ENCODE measurements at places on chromosomes 1 and 21.

- DNase-seq, result peak; percentile 40
These were observed 867 bp downstream of the PTGFRN start for GRCh38 chr1:116910379-116911187.

DNA sequence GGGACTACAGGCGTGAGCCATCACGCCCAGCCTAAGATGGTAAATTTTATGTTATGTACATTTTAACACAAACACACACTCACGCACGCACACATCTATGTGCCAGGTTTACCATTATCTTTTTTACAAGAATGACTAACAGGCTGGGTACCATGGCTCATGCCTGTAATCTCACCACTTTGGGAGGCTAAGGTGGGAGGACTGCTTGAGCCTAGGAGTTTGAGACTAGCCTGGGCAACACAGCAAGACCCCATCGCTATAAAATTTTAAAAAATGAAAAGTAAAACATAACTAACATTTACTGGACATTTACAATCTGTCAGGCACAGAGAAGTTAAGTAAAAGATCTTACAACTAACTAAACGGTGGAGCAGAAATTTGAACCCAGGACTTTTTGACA is 14.7 kb downstream of the GATAD2B start:
- DNase-seq, result no peak

GRCh38 chr1:231934797-231935196 is 308.2 kb downstream of the DISC1 start:
- no peak for DNase-seq

DNA sequence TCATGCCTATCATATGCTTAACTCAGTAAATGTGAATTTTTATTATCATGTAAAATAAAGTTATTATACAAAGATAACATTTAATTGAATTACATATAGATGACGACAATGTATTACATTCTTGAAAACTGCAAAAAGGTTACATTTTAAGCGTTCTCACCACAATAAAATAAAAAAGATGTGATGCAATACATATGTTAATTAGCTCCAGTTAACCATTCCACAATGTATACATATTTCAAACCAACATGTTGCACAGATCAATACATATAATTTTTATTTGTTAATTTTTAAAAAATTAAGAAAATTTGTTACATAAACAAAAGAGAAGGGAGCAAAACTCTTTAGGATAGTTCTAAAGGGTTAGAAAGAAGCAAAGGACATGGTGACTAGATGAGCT is 183.7 kb downstream of the VAV3 start:
- no peak for DNase-seq

DNA sequence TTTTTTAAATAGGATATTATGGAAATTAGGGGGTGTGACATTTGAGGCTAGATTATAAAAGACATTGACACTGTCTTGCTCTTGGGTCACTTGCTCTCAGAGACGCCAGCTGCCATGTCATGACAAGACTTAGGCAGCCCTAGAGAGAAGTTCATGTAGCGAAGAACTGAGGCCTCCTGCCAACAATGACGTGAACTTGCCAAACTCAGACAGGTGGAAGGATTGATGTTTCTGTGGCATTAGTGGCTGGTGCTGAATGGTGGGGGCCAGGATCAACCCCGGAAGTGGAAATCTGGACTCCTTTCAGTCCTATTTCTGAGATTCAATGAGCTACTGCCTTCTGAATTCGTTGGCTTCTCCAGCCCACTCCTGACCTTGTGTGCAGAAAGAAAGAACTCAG is 14.7 kb downstream of the NCF2 start:
- DNase-seq, result no peak

- DNase-seq, result peak; percentile 29
These were observed 66.2 kb downstream of the SLC45A1 start for GRCh38 chr1:8384088-8384487.

GRCh38 chr1:29200906-29201594 is 19.4 kb upstream of the SRSF4 start:
- peak; percentile 27 for DNase-seq

- DNase-seq, result peak; percentile 70
These were observed 142.5 kb downstream of the SYT2 start for GRCh38 chr1:202567738-202568137.

DNA sequence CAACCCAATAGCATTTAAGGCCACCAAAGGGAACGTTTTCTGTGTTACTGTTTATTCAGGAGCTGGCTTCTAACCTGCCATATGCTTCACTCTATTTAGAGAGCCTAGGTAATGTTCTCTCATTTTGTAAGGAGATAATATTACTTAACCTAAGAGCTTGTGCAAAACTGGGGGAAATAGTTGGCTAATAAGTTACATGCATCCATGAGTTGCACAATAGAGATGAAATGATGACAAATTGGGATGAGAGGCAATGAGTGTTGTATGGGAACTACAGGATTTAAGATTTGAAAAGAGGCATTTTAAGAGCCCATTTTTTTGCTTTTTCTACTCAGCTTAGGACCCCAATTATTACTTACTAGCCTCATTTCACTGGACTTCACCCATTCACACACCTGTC is 151.0 kb downstream of the ST6GALNAC3 start:
- DNase-seq, result no peak

- DNase-seq, result no peak
These were observed 65.5 kb downstream of the UBE2T start for GRCh38 chr1:202276081-202276715.

GRCh38 chr1:160338580-160338979 is 4.5 kb downstream of the COPA start:
- no peak for DNase-seq

- no peak for DNase-seq
These were observed 36.3 kb downstream of the DAP3 start for GRCh38 chr1:155725142-155725541.

- DNase-seq, result no peak
These were observed 18.3 kb downstream of the KCNC4 start for GRCh38 chr1:110228381-110228780.

GRCh38 chr1:54174106-54174505 is 21.3 kb upstream of the CDCP2 start:
- no peak for DNase-seq

DNA sequence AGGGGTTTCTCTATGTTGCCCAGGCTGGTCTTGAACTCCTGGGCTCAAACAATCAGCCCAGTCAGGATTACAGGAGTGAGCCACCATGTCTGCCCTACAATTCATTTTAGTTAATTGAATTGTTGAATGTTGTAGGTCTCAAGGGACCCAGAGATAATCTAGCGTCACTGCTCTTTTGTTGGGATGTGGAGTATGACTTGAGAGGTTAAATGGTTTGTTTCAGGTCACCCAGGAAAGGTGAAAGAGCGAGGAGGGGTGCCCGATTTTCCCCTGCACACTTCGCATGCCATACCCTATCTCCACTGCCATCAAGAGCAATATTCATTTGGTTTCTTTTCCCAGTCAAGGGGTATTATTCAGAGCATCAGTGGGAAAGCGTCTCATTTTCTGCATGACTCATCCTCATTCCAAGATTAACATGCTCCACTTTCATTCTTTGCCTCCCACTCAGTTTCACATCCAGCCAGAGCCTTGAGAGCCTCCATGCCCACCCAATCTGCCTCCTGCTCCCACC is 13.1 kb upstream of the SLC30A1 start:
- peak; percentile 88 for DNase-seq

- no peak for DNase-seq
These were observed 1.5 kb downstream of the SLAMF6 start for GRCh38 chr1:160521554-160521953.

DNA sequence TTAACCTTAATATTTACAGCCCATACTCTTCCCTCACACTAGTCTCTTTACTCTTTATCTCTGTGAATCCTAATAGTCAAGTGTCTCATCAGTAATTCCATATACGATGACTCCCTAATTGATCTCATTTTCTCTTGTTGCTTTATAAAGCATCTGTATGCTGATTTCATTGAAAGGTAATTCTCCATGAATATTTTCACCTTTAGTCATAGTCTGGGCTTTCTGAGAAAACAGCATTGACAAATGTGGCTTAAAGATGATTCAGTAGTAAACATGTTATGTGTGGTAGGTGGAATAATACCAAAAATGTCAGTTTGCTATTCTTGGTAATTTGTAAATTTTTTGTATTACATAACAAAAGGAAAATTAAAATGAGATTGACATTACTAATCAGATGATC is 1176.5 kb downstream of the NCAM2 start:
- no peak for DNase-seq

DNA sequence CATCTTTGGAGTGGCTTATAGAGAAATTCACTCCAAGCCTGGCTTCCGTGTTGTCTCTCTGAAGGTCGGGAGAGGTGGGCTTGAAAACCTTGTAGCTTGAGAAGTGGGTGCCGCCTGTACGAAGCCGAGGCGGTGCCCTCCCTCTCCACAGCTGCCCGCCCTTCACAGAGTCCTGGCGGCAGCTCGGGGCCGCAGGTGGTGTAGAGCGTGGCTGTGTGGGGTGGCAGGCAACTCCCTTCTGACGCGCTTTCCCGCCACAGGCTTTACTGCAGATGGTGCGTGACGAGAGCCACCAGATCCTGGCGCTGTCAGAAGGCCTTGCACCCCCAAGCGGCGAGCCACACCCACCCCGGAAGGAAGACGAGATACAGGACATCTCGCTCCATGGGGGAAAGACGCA is 33.1 kb upstream of the DIP2A start:
- DNase-seq, result no peak

GRCh38 chr1:70738624-70739023 is 309.0 kb downstream of the PTGER3 start:
- no peak for DNase-seq

GRCh38 chr1:81950591-81951244 is 150.0 kb downstream of the ADGRL2 start:
- DNase-seq, result peak; percentile 1

DNA sequence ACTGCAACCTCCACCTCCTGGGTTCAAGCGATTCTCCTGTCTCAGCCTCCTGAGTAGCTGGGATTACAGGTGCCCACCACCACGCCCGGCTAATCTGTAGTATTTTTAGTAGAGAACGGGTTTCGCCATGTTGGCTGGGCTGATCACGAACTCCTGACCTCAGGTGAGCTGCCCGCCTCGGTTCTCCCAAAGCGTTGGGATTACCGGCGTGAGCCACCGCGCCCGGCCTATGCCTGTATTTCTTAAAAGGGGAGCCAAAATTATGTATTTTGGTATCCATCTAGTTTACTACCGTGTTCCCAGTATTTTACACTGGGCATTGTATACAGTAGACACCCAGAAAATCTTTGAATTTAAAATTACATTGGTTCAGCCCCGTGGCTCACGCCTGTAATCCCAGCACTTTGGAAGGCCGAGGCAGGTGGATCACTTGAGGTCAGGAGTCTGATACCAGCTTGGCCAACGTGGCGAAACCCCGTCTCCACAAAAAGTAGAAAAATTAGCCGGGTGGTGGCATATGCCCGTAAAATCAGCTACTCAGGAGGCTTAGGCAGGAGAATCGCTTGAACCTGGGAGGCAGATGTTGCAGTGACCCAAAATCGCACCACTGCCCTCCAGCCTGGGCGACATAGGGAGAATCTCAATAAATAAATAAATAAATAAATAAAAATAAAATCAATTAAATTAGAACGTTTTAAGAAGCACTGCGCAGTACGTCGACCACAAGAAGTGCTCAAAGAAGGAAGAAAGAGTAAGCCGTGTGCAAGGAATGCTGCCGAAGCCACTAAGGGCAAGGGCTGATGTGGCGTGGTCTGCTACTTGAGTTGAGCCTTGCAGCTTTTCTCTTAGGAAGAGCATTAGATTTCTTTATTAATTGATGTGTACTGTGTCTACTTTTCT is 1.5 kb upstream of the THRAP3 start:
- no peak for DNase-seq

- DNase-seq, result no peak
These were observed 91.9 kb upstream of the CACNA1E start for GRCh38 chr1:181391301-181391900.

DNA sequence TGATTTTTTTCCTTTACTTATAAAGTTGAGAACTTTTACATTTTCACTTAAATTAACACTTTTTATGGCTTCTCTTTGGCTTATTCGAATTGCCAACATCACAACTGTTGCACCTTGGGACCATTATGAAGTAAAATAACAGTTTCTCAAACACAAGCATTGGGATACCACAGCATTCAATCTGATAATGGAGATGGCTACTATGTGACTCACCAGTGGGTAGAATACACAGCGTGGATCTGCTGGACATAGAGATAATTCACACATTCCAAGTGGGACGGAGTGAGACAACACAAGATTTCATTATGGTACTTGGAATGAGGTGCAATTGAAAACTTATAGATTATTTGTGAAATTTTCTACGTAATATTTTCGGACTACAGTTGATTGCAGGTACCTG is 68.0 kb downstream of the ADAMTS1 start:
- peak; percentile 43 for DNase-seq

DNA sequence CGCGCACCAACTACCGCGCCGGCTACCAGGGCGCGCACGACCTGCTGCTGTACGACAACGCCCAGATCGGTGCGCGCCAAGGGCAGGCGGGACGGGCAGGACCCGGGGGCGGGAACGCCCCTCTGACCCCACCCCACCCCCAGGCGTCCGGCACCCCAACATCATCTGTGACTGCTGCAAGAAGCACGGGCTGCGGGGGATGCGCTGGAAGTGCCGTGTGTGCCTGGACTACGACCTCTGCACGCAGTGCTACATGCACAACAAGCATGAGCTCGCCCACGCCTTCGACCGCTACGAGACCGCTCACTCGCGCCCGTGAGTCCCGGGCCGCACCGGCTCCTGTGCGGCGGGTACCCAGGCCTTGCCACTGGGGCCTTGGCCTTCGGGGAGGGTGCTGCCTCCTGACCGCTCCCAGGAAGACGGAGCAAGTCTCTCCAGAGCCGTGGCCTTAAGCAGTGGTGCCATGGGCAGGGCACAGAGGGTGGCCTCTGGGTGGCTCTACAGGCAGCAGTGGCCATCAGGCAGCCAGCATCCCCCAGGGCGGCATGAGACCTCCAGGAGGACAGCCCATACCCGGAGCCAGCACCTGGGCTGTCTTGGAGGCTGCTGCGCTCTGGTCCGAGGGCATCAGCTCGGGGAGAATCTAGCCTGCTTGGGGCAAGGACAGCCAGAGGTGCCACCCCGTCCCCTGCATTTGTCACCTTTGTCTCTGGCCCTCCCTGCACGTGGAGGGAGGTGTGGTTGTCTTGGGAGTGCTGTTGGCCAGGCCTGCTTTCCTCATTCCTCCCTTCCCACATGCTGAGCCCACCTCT is 8.1 kb upstream of the MMP23B start:
- DNase-seq, result no peak

- peak; percentile 59 for DNase-seq
These were observed 21.5 kb downstream of the STPG1 start for GRCh38 chr1:24391882-24392603.

DNA sequence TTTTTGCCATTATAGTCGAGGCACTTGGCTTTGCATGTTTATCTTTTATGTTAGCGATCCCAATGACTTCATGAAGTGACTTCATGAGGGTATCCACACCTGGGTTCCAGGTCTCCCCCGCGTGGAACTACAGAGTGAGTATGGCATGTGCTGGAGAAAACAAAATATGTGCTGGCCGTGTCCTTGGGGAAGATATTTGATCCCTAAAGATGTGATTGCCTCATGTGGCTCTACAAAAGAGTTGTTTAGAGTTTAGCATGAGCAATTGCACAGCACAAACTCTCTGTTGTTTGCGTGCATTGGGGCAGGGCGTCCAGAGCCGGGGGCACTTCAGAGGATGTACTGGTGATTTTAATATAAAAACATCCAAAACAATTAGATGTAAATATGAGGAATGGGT is 4.8 kb downstream of the IL10RB start:
- DNase-seq, result no peak

GRCh38 chr1:228445843-228446650 is 29.4 kb upstream of the TRIM17 start:
- peak; percentile 47 for DNase-seq
